ENCODE measurements at places on chromosomes 7 and 10.

DNA sequence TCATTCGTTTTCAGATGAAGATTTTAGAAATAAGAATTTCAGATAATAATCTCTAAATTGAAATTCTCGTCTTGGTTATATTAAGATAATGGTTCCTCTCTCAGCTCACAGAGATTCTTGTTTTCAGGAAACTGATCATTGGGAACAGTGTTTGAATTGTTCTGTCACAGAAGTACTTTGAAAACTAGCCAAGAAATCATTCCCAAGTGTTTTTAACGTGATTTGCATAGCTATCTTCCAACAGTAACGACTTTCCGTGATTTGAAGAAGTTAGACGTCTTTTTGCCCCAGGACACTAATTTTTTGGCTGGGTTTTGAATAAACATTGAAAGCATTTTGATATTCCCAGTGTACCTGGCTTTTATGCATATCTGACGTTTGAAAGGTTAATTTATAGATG lies 116.0 kb downstream of the CDCA7L start:
- no peak for DNase-seq

GRCh38 chr10:73209705-73210104 lies 37.4 kb downstream of the DNAJC9 start:
- no peak for DNase-seq

DNA sequence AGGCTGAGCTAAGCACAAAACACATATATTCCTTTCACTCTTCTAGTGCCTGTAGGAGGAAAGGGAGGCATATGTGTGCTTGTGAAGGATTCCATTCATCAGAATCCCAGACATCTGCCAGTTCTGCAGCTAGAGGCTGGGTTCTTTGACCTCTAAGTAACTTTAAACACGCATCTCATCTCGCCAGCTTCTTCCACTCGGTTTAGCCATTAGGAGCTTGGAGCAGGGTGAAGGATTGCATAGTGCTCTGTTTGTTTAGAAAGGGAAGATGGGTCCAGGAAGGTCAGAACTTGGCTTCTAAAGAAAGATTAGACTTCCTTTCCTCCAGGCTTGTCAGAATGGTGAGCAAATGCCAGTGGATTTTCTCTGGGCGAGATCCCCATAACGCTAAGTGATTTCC lies 43.6 kb downstream of the HK1 start:
- no peak for DNase-seq

DNA sequence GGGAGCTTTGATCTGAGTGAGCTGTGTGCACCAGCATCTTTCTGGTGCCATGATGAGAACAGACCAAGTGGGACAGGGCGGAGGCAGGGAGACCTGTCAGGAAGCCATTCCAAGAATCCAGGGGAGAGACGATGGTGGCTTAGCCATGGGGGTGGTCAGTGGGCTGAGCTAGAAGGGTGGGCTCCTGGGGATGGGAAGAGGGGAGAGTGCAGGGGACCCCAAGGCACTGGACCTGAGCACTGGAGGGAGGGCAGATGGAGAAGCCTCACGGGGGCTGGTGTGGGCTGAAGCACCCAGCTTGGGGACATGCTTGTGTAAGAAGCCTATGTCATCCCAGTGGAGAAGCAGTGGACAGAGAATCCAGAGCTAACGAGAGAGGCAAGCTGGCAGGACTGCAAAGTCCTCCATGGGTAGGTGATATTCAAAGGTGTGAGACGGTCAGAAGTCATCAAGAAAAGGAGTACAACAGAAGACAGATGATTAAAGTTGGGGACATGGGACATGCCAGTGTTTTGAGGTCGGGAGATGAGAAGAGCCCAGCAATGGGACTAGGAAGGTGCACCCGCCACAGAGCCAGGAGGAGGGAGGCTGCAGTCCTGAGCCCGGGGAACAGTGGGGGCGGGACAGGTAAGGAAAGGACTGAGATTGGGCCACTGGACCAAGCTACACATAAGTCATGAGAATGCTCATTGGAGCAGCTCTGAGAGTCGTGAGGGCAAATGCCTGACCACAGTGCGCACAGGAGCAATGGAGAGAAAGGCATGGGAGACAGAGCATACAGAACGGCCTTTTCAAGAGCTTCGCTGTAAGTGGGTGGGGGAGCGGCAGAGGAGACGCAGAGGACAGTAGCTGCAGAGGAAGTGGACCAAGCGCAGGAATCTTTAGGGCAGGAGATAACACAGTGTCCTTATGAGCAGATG lies 72.0 kb downstream of the GRID1 start:
- no peak for DNase-seq

DNA sequence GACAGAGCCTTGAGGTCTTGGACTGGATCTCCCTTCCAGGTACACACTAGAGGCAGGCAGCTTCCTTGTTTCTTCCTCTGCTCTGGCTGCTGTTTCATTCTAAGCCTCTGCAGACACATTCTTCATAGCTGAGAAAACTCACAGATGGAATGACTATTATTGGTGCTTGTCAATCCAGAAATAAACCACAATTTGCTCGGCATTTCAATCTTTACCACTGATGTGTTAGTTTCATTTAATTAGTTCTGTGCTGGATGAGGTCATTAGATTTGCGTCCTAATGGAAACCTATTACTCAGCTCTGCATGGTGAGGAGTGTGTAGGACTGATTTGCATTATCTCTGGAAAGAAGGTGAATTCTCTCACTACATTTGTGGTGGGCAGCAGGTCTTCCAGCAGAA lies 392.5 kb downstream of the NRG3 start:
- DNase-seq: no peak

DNA sequence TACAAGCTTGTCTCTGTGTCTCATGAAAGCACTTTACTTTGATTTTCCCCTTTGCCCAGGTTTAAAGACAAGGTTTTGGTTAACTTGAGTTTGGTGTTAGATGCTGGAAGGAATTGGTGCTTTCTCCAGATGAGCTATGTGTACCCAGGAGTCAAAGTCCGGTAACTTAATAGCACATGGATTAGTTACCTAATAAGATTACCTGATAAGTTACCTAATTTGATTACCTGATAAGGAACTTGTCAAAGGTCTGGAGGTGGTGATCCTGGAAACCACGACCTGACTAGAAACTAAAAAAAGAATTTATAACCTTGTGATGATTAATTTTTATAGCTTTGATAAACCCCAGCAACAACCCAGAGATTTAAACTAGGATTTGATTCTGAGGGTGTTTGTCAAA lies 269.9 kb upstream of the CACNA2D1 start:
- DNase-seq: no peak

GRCh38 chr10:18333621-18334020 lies 193.4 kb downstream of the CACNB2 start:
- DNase-seq: no peak

DNA sequence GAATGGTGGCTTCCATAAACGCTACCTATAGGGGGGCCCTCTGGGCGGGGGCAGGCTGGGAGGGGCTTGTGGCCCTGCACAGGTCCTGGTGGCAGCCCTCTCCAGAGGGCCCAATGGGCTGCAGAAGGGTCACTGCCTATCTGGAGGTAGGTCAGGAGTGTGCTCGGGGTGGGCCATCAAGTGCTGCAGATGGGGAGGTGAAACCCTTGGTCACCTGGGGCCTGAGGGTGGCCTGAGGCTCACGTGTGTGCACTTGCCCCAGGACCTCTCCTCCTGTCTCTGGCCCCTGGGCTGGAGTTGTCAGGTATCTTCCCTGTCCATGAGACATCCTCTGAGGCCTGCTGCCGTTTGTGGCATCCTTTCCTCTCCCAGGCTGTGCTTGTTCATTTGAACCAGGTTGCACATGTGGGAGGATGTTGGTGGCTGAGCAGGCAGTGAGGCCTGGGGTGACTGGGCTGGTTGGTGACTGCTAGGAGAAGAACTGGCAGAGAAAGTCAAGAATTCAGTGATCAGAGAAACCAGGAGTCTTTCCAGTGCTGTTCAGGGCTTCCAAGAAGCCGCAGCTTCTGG lies 21.1 kb upstream of the SH2D4B start:
- no peak for DNase-seq

DNA sequence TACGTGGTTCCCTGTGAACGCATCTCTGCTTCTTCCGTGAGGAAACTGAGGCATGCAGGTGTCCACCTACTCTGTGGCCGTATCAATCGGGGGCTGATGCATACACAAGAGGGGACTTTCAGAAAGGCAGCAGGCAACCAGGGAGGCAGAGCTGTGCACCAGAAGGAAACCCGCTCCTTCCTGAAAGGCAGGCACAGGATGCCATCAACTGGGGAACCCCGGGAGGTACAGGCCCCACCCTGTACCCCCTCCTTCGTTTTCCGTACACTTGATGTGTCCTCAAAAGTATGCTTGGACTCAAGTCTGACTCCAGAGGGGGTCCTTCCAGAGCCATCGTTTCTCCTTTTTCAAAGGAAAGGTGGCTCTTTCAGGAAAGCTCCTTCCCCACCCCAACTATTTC lies 59.5 kb downstream of the ASB13 start:
- DNase-seq: no peak

DNA sequence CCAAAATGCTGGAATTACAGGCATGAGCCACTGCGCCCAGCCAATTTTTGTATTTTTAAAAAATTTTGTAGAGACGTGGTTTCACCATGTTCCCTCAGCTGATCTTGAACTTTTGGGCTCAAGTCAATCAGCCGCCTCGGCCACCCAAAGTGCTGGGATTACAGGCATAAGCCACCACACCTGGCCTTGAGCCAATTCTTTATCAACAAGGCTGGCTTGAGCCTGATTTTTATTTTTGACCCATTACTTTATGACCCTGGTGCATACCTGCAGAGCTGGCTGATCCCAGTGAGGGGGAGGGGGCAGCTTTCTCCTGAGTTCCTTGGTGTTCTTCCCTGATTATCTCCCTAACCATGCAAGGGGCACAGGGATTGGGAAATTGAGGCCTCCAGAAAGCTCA lies 15.8 kb upstream of the CPA1 start:
- DNase-seq: no peak

GRCh38 chr10:70809011-70809611 lies 6.6 kb upstream of the SGPL1 start:
- no peak for DNase-seq

- DNase-seq: no peak
Observed at GRCh38 chr10:30553626-30554439, 75.7 kb downstream of the LYZL2 start.

- no peak for DNase-seq
Observed at GRCh38 chr7:81449105-81449504, 320.7 kb downstream of the HGF start.

DNA sequence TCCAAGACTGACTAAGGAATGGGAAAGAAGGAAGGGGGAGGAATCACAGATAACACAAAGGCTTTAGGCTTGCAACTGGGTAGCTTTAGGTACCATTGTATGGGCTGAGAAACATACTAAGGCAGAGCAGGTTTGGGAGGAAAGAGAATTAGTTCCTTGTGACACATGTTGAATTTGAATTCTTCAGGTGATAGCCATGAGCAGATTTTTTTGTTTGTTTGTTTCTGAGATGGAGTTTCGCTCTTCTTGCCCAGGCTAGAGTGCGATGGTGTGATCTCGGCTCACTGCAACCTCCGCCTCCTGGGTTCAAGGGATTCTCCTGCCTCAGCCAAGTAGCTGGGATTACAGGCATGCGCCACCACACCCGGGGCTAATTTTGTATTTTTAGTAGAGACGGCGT lies 4.4 kb upstream of the SND1 start:
- DNase-seq: no peak

DNA sequence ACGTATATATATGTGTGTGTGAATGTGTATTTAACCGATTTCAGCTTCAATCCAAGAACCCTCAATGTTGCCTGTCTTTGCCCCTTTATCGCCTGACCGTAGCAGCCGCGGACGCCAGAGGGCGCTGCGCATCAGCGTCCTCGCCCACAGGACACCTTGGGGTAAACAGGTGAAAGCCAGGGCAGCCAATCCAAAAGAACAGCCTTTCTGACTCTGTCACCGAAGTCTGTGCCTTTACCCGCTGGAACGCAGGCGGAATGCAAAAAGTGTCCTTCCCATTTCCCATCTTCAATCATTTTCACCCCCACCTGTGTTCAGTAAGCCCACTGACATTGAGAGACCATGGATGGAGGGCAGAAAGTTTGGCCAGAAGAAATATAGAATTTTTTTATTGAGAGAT lies 3.6 kb downstream of the NXPH1 start:
- DNase-seq: no peak

GRCh38 chr10:34206078-34206934 lies 608.8 kb downstream of the PARD3 start:
- no peak for DNase-seq

DNA sequence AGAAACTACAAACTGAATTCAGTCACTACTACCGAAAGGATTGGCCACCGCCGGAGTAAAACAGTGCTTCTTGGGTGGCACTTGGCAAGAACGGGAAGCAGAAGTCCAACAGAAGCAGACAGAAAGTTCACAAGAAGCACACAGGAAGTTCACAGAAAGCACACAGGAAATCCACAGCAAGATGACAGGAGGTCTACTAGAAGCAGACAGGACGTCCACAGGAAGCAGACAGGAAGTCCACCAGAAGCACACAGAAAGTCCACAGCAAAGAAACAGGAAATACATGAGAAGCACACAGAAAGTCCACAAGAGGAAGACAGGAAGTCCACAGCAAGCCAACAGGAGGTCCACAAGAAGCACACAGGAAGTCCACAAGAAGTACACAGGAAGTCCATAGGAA lies 399.2 kb upstream of the AUTS2 start:
- no peak for DNase-seq

GRCh38 chr10:126979311-126979710 lies 74.1 kb downstream of the DOCK1 start:
- DNase-seq: no peak

Data from brain pericyte (primary cell).